ENCODE measurements at places on chromosomes 3 and 15.

GRCh38 chr15:34239151-34239808, 14.5 kb downstream of the EMC4 start:
- peak; percentile 80 for DNase-seq

DNA sequence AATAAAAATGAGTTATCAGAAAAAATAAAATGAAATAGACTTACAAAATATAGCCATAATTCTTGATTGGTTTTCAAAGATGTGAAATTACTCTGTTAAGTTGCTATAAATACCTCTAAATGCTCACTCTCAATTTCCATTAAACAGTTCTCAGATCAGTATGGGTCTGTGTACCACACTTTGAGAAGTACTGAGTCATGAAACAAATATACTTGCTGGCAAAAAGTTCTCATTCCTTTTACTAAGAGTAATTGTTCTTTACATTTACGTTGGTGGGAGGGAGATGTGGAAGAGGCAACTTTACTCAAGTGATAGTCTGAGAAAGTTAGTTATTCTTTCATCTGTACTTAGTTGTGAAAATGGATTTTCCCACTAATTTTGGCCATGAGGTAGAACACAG, 96.3 kb downstream of the ZNF385D start:
- DNase-seq, result no peak

GRCh38 chr3:138686771-138687221, 78.2 kb downstream of the FAIM start:
- DNase-seq, result peak; percentile 75

DNA sequence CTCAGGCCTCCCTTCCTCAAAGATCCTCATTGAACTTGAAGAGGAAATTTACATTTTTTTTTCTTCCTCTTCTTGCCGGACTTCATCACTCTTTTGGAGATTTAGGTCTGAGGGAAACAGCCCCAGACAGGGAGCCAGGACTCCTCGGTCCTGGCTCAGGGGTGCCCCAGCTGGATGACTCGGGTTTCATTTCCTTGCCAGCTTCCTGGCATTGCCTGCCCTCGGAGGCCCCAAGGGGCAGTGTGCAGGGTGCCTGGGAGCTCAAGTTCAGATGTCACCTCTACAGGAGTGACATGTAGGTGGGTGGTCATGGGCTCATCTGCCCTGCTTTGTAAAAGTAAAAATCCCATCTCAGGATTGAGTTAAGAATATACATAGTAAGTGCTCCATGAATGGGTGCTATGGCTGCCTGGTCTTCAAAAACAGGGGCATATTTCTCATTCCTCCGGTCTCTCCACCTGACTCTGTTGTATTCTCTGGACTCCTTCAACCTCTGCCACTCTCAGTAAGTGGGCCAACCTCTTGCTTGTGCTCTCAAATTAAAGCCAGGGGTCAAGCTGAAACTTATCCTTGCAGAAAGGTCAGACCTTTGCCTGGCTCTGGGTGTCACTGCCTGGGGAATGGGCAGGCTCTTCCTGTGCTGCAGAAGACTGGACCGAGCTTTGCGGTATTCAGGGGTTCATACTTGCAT, 51.8 kb downstream of the SMAD6 start:
- no peak for DNase-seq

GRCh38 chr3:136544532-136544931, 207.6 kb downstream of the STAG1 start:
- no peak for DNase-seq

GRCh38 chr3:44974416-44974815, 1.6 kb downstream of the ZDHHC3 start:
- no peak for DNase-seq

- DNase-seq, result no peak
These were observed 9.6 kb upstream of the NUP210 start for GRCh38 chr3:13429631-13430291.

- DNase-seq, result no peak
These were observed 39.0 kb downstream of the STRIT1 start for GRCh38 chr3:155254445-155254844.

DNA sequence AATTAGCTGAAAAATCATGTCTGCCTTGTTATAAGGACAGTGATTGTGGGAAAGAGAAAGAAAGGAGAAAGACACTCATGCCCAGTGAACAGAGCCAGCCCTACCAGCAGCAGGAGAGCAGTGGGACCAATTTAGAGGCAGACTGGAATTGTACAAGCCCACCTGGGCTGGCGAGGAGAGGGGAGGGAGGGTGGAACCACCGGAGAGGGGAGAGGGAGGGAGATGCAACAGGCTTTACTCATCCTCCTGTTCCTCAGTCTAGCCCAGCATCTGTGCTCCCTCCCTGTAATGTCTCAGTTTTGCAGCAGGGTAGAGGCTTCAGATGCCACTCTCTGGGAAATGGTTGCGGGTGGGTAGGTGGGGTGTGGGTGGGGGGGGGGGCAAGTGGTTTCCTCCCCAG, 54.7 kb downstream of the RAB11A start:
- no peak for DNase-seq

- DNase-seq, result no peak
These were observed 14.8 kb upstream of the PARP14 start for GRCh38 chr3:122665881-122666280.

DNA sequence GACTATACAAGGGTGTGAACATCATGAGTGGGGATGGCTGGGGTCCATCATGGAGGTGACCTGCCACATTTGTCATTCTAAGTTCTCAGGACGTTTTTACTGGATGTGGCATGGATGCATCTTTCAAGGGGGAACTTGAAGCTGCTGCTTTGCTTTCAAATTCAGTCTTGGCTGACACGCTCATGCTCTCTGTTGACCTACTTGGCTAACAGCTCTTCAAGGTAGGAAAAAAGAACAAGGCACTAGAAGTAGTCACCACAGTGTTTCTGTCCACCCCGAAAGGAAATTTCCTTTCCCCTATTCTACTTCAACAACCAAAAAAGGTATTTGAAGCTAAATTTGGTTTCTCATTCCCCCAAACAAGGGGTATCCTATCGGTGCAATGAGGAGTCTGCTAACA, 15.0 kb downstream of the STIMATE start:
- DNase-seq, result no peak

DNA sequence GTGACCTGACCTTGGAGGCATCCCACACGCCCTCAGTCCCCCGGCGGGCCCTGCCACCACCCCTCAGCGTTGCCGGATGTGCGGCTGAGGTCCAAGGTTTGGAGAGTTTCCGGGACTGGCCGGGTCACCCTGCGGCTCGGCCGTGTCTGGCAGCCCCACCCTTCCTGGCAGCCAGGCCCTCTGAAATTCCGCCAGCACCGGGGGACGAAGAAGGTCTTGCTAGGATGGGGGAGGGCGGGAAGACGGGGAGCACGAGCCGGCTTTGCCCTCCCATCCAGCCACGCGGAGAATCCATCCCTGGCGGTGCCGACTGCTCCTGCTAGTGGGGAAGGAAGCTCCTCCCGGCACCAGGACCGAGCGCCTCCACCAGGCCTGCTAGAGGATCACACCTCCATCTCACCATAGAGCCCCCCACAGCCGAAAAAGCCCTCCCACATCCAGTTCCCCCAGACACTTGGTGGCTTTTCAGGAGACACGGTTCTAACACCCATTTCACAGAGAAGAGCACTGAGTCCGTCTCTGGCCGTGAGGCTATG, 81.5 kb downstream of the CPN2 start:
- DNase-seq, result no peak

GRCh38 chr15:36527235-36528162, 51.9 kb upstream of the CDIN1 start:
- no peak for DNase-seq

DNA sequence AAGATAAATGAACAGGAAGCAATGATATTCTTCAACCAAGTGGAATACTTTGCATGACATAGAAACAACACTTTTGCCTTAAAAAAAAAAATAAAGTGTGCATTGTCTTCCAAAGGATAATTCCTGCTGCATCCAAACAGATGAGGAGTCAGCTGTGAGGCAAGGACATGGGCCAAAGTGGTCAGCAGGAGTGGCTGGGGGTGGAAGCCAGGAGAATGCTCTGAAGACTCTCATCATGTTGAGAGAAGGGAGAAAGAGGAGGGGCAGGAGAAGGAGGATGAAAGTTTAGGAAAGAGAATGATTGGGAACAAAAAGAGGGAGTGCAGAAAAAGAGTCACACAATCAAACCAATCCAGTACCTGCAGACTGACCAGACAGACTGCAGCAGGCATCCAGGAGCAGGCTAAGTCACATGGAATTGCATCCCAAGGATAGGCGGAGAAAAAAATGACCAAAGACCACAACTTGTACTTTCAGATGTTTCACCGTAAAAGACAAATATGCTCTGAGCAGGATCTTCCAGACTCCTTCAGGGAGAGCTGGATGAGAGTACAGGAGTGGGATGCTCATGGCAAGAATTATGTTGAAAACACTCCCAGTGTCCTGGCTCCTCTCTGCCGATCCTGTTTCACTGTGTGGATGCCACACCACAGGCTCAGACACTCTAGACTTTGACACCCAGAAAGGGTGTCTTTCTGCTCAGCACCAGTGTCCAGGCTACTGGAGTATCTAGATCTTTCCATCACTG, 11.9 kb downstream of the ABI3BP start:
- no peak for DNase-seq

GRCh38 chr15:41115161-41115651, 874 bp downstream of the INO80 start:
- no peak for DNase-seq

DNA sequence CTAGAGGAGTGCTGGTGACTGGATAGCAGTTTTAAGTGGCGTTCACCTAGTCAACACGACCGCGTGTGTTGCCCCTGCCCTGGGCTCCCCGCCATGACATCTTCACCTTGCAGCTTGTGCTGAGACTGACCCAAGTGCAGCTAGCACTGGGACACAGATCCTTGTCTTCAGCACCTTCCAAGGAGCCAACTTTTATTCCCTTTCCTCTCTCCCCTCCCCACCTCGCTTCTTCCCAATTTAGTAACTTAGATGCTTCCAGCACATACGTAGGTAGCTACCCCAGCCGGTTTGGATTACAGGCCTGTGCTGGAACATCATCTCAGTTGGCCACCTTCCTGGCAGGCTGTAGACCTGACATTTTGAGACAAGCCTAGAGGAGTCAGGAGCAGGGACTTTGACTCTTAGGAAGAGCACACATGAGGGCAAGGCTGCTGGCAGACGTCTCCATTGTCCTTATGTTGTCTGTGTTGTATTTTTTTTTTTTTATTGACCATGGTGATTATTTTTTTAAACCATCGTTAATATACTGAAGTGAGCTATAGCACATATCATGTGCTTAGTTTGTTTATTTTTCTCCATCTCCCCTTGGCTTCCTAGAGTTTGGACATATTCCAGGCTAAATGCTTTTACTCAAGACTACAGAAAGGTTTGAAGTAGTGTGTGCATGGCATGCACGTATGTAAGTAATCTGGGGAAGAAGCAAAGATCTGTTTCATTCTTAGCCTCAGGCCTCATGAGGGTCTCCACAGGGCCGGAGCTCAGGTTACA, 61.1 kb downstream of the AAGAB start:
- no peak for DNase-seq

GRCh38 chr3:101862416-101863165, 13.3 kb downstream of the NFKBIZ start:
- DNase-seq, result no peak

- no peak for DNase-seq
These were observed 7.5 kb upstream of the COLQ start for GRCh38 chr3:15528854-15529537.

DNA sequence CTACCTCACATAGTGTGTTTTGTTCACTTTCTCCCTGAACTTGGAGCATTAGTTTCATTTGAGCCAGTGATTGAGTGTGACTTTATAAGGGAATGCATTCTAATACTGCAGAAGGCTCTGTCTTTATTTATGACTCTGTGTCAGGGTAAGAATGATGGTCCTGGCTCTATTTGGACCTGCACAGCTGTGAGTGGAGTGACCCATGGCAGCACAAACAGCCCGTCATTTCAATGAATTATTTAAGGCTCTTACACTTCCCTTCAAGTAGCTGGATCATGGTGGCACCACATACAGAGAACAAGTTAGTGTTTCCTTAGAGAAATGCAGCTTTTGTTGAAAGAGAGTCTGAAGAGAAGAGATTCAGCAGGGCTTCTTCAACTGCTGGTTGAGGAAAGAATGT, 16.4 kb downstream of the TMEM108 start:
- DNase-seq, result no peak

DNA sequence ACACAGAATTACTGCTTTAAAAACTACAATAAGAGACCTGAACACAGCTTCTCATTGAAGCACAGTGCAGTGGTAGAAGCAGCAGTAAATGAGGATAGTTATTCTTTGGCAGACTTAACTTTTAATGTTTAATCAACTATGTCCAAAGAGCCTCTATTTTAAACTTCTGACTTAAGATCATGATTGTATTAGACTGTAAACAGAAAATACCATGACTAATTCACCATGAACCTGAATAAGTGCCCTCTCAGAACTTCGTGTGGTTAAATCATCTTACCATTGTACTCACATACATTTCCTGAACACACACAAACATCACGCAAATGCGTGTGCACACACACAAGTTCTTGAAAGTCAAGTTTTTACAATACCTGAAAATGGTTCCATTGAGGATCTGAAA, 13.9 kb downstream of the CEP152 start:
- peak; percentile 17 for DNase-seq

- DNase-seq, result peak; percentile 53
These were observed 79.4 kb upstream of the ATP11B start for GRCh38 chr3:182713743-182714517.

DNA sequence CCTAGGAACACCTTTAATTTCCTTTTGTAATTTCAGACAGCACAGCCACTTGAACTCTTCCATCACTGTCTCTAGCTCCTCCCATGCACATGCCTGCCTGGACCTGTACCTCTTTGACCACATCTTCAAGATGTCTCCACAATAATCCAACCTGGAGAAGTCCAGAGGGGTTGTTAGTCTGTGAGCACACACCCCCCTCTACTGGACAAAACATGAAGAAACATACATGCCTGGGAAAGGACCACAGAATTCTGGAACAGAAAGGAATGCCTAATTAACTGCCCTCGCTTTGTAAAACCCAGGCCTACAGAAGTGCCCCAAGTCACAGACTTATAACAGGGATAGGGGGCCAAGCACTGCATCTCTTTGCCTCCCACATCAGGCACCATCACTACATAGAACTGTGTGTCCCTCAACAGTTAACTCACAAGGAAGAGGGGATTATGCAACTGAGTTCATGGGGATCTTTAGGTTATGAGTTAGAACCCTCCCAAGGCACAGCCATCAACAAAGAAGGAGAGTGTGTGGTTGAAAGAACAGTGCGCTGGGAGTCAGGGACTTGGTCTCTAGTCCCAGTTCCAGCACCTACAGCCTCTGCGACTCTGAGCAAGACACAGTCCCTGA, 61.7 kb downstream of the FMN1 start:
- peak; percentile 24 for DNase-seq

DNA sequence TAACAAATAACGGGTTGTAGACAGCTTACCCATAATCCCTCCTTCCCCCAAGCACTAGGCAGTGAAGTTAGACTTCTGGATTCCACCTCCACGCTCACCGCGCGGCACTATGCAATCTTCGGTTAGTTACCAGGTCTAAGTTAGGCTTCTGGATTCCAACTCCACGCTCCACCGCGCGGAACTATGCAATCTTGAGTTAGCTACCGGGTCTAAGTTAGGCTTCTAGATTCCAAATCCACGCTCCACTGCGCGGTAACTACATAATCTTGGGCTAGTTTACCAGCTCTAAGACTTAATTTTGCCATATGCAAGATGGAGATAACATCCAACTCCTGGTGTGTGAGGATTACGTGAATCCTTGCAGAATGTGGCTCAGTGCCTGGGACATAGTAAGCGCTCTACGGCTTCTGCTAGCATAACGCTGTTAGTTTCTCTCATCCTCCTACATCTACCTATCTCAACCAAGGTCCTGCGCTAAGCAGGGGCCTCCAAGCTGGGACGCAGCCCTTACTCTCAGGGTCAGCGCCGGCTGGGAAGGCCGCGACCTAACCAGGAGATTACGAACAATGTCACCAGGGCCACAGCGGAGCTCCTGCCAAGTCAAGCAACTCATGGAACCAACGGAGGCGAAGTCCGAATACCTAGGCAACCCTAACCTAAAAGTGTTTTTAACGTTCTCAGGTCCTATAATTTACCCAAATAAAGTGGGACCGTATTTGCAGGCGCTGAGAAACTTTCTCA, 497 bp upstream of the RPLP1 start:
- DNase-seq, result peak; percentile 38

Data from activated CD4-positive, alpha-beta T cell treated with anti-CD3 and anti-CD28 coated beads, Interleukin-10, Interleukin-2, amounts not matched to agents 100 ng/mL and 50 ng/mL, durations not matched to agents 16 hours and 8 hours (primary cell).